ENCODE measurements at places on chromosomes 6 and 20.
A peak's percentile ranks its signal among the peaks of the same experiment; 100 is the strongest.

- DNase-seq = no peak
These were observed 96.7 kb downstream of the KLHL32 start for GRCh38 chr6:97021194-97021593.

- no peak for DNase-seq
These were observed 52.5 kb upstream of the E2F3 start for GRCh38 chr6:20349225-20349624.

DNA sequence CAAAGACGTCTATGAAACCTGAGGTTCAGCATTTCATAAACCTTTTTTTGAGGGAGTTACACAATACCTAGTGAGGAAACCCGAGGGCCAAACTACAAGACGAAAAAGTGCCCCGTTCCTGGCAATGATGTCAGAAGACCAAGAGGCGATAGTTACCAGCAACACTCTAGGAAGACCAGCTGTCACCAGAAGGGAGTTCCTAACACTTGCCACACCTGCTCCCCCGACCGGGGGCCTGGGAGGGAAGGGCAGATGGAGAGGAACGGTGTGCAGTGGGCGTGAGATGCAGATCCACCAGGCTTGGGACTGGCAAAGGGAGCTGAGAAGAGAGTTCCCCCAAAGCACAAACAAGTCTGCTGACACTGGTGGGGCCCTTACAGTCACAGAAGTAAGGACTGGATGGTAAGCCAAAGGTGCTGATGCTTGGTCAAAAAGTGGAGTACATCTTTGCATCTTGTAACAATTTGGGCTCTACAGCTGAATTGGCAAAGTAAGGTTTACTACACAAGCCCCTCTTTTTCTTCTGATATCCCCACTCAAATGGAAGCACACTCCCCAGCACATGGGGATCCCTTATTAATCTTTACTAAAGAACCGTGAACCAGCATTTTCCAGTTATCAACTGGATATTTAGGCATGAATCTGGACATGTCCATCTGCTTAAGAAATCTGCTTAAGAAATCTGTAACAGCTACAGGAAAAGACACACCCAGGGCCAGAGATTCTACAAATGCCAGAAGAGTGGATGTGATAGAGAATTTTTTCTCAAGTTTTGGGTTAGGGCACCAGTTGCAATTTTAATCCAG is 38.5 kb downstream of the PANK2 start:
- peak; percentile 76 for DNase-seq

DNA sequence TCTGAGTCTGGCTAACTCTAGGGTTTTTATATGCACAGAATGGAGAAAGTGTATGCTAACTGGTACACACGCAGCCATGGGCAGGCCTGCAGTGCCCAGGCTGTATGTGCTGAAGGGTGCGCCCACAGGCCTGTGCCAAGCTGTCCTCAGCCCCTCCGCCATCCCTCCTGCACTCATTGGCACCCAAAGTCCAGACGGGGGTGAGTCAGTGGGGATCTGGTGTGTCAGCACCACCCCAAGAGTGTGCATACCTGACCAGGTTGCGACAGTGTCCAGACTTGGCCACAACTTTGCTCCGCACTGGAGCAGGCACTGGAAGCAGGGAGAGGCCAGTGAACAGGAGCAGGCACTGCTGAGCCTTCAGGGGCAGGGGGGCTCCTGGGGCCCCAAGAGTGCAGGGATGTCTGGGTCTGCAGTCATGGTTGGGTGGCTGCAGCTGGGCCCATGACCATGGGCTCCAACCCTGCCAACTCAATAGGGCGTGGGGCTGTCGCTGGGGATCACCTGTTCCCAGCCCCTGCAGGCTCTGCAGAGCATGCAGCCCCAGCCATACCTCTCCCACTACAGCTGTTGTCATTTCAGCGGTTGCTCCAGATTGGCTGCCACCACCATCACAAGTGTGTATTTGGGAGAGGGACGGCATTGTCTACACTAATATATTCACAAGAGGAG is 717.8 kb downstream of the EPHA7 start:
- DNase-seq = no peak

GRCh38 chr6:50952092-50952907 is 133.6 kb downstream of the TFAP2B start:
- no peak for DNase-seq

GRCh38 chr6:144736763-144737162 is 451.6 kb downstream of the UTRN start:
- no peak for DNase-seq

DNA sequence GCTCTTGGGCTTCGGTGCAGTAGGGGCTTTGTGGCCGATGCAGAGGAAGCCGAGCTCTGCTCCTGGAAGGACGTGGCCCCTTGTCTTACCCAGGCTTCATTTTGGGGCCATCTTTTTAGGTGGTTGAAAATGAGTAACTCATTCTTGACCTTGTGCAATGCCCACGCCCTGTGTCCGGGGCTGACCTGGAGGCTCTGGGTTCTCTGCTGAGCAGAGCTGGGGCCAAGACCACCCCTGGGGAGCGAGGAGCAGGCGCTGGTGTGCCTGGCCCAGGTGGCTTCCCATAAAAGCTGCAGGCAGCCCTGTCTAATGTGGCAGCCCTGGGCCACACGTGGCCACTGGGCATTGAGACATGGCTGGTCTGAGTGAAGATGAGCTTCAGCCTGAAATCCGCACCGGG is 25.7 kb downstream of the NTSR1 start:
- no peak for DNase-seq

- no peak for DNase-seq
These were observed 26.1 kb downstream of the MANBAL start for GRCh38 chr20:37315452-37316110.

DNA sequence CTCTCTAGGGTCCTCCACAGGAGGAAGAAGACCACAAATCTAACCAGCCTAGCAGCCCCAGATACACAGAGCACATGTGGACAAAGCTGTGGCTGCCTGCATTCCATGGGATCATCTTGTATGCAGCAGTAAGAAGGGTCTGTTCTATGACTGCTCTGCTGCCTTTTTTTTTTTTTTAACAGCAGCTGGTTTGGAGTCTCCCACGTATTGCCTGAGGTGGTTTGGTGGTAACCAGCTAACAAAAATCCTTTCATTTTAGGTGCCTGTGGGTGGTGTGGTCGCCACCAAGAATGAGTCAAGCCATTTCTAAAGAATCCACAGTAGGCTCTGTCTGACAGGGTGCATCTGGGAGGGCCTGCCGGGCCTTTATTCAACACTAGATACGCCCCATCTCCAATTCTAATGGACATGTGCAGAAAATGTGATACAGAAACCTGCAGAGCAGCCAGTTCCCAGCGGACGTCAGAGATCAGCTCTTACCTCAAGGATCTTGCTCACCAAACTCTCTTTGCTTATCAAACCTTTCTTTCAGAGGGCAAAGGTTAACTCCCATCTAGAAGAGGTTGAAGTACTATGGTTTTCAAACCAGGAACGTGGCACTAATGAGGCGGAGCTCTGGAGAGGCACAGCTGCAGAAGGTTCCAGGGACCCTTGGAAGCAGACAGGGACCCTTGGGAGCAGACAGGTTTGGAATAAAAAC is 32.0 kb downstream of the GNAS-AS1 start:
- no peak for DNase-seq

- DNase-seq = no peak
These were observed 10.4 kb upstream of the ZFAND3 start for GRCh38 chr6:37809197-37809543.

- DNase-seq = no peak
These were observed 60.5 kb upstream of the EXOC2 start for GRCh38 chr6:753486-753885.
